ENCODE measurements at places on chromosomes 4 and X.

GRCh38 chrX:20499763-20500162 is 233.1 kb upstream of the RPS6KA3 start:
- no peak for DNase-seq

- no peak for DNase-seq
Observed at GRCh38 chrX:132277953-132278614, 58.8 kb upstream of the RAP2C start.

- DNase-seq: no peak
Observed at GRCh38 chr4:56187688-56188087, 199.6 kb downstream of the AASDH start.

DNA sequence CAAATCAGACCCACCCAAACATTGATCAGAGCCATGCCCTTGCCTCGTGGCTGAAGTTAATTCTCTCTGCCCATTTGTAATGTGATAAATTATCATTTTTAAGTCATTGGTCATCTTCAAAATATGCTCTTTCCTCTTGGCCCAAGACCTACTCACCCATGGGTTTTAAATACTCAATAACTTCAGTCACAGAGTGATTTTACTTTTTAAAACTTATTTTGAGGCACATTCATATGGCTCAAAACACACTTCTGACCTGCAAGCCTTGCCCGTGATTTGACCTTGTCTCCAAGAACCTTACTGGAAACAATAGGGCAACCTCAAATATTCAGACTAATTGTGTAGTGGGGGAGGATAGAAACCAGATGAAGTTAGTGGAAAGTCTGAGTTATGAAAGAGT is 176.2 kb upstream of the LNX1 start:
- no peak for DNase-seq

- DNase-seq: no peak
Observed at GRCh38 chr4:118767109-118767508, 68.8 kb downstream of the SEC24D start.

GRCh38 chr4:162847945-162848549 is 318.6 kb downstream of the NAF1 start:
- no peak for DNase-seq

GRCh38 chr4:98310867-98311266 is 49.7 kb downstream of the RAP1GDS1 start:
- DNase-seq: no peak

DNA sequence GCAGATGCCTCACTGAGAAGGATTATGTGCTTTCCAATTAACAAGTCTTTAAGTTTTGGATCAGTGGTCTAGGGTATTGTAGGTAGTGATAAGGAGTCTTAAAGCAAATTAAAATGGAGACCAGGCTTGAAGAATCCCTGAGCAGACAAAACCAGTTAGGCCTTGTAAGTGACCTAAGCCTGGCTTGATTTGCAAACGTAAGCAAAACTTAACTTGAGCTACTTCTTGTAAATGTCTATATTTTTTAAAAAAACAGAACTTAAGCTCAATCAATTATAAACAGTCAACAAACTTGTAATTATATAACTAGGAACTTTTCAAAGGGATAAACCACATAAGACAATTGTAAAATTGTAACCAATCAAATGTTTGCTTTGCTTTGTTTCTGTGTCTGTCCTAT is 72.7 kb upstream of the NALF2 start:
- DNase-seq: no peak

DNA sequence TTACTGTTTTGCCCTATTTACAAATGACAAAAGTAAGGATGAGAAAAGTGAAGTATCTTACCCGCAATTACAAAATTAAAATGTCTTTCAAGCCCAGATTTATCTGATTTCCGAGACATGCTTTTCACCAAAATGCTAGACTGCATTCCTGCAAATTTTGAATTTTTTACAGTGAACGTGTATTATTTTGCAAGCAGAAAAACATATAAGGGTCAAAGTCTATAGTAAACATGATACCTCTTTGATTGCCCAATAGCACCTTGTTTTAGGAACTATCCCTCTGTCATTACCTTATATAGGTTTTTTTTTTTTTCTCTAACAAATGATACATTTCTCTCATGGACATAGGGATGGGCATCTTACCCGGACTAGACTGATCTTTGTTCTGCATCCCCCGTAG is 134.2 kb upstream of the RAP2C start:
- DNase-seq: no peak

- DNase-seq: no peak
Observed at GRCh38 chrX:121093011-121093410, 45.6 kb downstream of the GLUD2 start.

All from head of caudate nucleus (tissue), 42 donors.